Stimulated activated naive CD8-positive, alpha-beta T cell treated with anti-CD3 and anti-CD28 coated beads, Interleukin-15, Interleukin-2, amounts not matched to agents 100 U/mL and 50 U/mL, for 24 hours (primary cell): ENCODE measurements at places on chromosomes 6 and 20.

- no peak for DNase-seq
These were observed 285.3 kb downstream of the HIVEP2 start for GRCh38 chr6:142659661-142660060.

DNA sequence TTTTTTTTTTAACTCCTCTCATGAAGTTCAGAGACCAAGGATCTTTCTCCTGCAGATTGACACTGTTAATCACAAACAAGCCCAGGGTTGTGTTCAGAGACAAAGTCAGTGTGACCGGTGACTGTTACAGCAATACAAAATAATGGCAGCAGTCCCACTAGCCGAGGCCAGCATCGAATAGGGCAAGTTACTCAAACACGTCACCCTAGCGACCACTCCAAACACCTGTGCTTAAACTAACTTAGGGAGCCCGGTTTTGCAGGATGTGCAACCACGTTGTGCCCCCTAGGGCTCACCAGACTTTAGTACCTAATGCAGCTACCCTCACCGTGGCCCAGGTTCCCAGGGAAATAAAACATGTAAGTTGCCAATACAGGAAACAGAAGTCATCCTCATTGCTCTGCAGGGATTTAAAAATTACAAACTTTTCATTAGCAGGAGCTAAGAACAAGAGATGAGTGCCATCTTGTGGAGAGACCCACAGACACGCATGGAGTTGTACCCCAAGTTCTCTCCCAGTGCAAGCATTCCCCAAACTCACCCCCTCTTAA lies 38.1 kb downstream of the FAM50B start:
- no peak for DNase-seq

DNA sequence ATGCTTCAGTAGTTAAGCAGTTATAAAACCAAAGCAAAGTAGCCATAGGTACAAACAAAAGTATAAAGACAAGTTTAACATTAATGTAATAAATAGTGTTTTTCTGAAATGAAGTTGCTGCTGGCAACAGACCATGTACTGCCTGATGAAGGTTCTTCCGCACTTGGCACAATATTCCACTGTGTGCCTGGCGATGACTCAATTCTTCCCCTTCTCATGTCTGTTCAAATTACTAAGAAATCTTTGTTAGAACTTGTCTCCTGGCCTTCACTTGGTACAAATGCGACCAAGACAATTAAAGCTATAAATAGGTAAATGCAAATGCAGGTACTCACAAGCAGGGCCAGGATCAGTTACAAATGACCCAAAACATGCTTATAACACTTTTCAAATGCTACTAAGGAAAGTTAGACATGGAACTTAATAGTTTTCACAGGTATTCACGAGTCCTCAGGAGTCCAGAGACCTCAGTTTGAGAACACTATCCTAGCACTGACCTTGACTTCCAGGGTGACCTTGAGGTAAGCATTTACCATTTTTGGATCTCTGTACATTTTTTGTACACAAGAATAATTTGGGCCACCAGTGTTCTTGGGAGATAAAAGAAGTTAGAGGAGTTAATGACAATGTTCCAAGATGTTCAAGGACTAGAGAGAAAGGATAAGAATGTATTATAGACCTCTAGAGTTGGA lies 8.1 kb upstream of the DDR1 start:
- DNase-seq: no peak

DNA sequence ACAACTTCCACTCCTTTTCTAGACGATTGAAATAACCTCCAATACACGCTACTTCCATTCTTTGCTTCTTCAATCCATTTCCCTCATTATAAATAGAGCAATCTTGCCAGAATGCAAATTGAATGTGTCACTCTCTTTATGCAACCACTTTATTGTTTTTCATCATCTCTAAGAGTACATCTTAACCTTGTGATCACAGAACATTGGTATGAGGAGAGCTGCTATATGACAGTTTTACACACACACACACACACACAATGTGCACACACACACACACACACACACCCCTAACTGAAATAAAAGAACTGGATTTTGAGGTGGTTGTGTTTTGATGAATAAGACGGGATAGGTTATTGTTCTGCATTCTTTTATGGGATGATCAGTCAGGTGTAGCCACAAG lies 187.0 kb downstream of the HDGFL1 start:
- no peak for DNase-seq
